ENCODE measurements at places on chromosomes 1 and 21.

GRCh38 chr1:226687426-226687825, 51.7 kb downstream of the ITPKB start:
- no peak for DNase-seq

DNA sequence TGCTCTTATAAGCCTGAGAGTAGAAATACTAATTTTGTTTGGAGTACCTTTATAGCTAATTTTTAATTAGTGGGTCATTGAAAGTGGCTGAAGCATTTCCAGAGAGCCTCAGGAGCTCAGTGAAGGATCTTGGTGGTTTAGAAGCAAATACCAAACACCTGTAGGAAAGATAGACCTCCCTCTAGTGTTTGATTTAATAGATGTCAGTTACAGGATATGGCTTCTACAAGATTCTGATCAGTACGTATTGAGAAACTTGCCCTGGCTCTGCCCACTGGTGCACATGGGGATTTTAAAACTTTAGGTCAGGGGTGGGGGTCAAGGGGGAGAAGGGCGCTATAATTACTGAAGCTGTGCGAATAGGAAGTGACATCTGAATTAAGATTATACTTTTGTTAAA, 122.2 kb downstream of the POU2F1 start:
- DNase-seq: no peak

- DNase-seq: no peak
Observed at GRCh38 chr1:247357781-247358211, 26.1 kb upstream of the ZNF496 start.

DNA sequence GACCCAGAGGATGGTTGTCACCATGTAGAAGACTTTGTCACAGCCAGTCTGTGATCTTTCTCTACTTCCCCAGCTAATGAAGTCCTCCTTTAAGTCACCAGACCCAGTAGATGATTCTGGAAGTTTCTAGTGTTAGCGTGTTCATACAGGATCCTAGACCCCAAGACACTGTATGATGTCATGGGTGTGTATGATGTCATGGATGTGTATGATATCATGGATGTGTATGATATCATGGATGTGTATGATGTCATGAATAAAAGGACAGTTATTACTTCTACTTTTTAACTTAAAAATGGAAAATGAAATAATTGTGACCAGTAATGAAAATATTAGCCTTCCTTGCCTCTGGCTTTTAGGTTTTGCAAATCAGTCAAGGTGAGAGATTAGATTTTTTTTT, 260.0 kb downstream of the FMN2 start:
- no peak for DNase-seq

DNA sequence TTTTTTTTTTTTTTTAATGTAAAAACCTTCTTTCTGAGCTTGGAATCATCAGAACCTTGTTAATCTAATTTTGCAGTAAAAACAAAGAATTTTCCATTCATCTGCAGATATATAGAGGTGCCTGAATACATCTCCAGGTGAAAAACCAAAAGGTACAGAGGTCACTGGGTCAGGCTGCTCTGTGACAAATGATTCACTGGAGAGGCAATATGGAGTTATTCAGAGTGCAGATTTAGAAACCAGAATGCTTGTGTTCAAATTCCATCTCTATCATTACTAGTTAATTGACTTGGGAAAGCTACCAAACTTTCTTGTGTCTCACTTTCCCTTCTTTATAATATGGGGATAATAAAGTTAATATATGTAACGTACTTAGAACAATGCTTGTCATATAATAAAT, 51.5 kb upstream of the C1orf53 start:
- DNase-seq: no peak

- DNase-seq: no peak
Observed at GRCh38 chr1:38716229-38716628, 143.3 kb downstream of the RRAGC start.

GRCh38 chr1:197841883-197842553, 60.4 kb upstream of the C1orf53 start:
- no peak for DNase-seq

- no peak for DNase-seq
Observed at GRCh38 chr1:153250166-153250565, 9.3 kb upstream of the LORICRIN start.

GRCh38 chr1:45892068-45892785, 88.8 kb downstream of the MAST2 start:
- DNase-seq: no peak

- no peak for DNase-seq
Observed at GRCh38 chr1:228150461-228151179, 890 bp downstream of the GJC2 start.

DNA sequence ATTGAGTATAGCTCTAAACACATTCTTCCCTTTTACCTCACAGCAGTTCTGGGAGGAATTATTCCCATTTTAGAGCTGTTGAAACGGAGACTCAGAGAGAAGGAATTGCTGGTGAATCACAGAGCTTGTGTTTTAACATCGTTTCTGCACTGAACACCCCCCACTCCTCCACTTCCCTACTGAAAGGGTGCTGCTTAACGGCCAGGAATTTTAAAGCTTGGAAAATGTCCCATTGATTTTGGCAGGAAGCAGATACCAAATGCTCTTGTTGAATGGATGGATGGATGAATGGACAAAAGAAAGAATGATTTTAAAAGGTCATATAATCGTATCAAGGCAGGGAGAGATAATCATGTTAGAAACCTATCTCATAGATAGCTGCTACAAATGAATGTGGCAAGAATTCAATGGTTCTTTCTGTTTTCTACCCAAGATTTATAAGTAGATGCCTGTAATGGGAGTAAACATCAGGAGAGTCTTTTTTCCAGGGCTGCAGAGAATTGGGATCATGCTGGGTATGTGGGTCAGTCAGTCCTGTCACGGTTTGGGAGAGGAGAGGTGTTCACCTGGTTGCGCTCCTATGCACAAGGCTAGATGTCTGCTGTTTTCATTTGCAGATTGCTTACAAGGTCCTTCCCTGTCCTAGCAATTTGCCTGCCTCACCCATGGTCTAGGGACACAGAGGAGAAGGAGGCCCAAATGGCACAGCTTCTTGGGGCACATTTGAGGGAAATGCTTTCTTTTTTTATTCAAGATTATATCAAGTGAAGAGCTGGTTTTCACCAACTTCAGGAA, 19.0 kb downstream of the FAM163A start:
- DNase-seq: no peak

DNA sequence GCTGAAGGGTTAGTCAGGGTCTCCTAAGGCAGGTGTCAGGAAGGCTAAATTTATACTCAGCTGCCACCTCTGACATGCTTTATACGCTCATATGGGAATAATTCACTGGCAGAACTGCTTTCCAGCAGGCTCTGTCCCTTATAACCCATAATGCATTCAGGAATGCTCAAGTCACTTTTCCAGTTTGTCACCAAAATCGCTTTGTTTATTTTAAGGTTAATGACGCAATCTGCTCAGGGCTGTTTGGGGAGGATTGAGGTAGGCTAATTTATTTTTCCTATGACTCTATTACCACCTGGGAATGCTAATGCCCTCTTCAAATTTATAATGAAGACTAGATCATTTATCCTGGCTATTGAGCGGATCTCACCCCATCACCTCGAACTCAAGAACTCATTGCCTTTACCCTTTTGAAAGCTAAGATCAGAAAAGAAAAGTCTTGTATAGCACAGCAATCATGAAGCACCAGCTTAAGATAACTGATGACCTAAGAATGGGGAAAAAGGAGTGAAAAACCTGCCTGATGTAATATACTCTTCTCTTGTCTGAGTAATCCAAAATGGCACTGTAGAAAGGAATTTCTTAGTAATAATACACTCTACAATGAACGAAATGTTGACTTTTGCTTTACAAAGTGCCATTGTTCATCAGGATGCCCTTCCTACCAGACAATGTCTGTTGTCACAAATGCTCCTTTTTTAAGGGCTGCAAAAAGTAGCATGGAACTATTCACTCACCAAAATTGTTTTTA, 97.9 kb upstream of the EXO1 start:
- no peak for DNase-seq

DNA sequence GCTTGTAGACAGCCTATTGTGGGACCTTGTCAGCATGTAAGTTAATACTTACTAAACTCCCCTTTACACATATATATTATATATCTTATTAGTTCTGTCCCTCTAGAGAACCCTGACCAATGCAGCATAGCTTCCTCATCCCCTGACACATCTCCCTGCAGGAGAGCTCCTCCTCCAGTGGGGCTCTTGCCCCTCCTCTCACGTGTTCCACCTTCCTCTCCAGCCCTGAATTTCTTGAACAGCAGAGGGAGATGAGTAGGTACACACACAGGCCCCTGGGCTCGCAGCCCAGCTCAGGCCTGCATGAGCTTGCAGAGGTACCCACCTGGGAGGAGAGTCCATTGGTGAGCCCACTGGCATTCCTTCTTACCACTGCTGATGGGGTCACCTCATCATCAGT, 27.3 kb upstream of the GOLT1A start:
- no peak for DNase-seq

DNA sequence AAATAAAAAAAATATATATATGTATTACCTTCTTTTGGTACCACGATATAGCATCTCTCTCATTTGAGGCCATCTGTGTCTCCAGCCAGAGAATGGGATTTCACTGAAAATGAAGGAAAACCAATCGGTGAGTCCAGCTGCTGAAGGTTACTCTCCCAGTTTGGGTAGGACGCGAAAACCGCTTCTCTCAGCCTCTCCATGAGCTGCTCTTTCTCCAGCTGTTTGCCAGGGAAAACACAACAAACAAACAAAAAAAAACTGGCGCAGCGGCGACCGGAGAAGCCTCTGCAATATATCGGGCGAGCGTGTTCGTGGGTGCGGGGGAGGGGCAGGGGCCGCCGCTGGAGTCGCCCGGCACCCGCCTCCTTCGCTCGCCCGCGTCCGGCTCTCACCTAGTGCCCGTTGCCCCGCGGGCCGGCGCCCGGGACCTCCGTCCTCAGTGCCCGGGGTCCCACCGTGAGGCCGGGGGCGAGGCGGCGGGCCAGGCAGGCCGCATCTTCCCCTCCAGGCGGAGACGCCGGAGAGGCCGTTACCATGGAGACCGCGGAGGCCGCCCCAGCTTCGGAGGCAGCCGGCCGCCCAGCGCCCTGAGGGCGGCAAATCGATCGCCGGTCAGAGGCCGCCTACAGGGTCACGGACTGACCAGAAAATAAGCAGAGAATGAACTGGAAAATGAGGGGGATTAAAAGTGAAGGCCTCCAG, 504 bp downstream of the PHTF1 start:
- peak; percentile 13 for DNase-seq

GRCh38 chr21:44927259-44927586, 6.5 kb upstream of the ITGB2 start:
- no peak for DNase-seq

DNA sequence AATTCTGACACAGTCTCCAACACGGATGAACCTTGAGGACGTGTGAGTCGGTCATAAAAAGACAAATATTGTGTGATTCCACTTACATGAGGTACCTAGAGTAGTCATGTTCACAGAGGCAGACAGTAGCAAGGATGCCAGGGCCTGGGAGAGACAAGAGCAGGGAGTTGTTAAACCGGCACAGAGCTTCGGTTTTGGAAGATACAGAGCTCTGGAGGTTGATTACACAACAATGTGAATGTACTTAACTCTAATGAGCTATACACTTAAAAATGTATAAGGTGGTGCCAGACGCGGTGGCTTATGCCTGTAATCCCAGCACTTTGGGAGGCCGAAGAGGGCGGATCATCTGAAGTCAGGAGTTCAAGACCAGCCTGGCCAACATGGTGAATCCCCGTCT, 37.8 kb upstream of the NEK2 start:
- DNase-seq: no peak

DNA sequence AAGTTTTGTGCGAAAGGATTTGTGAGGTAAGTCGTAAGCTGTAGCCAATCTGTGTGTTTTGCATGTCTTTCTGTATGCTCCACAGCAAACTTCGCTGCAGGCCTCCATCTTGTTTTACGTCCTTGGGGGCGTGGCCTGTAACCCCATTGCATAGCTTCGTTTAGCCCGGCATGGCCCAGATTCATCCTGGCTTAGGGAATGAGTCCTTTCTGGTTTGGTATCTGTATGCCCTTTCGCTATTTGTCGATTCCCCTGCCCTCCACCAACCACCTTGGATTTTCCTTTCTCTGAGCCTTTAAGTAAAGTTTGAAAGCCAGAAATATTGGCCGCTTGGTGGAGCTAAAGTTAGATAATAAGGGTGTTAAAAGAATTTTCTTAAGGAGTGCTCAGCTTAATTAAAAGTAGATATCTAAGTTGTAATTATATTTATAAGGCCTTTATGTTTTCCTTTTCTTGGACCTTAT, 1.1 kb downstream of the THEM4 start:
- DNase-seq: no peak

DNA sequence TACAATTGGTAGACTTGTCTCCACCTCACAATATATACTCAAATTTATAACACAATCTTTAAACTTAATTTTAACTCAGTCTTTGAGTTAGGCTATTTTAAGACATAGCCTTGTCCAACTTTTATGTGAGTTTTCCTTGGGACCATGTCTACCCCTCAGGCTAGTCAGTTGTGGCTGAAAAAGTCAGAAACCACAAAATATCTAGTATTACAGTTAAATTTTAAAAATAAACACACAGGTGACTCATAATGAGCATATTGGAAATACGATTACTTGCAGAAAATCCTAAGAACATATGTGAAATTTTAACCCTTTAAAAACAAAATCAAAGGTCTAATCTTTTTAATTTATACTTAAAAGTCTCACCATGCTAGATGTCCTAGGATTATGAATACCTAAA, 4.8 kb upstream of the ASB17 start:
- DNase-seq: no peak

DNA sequence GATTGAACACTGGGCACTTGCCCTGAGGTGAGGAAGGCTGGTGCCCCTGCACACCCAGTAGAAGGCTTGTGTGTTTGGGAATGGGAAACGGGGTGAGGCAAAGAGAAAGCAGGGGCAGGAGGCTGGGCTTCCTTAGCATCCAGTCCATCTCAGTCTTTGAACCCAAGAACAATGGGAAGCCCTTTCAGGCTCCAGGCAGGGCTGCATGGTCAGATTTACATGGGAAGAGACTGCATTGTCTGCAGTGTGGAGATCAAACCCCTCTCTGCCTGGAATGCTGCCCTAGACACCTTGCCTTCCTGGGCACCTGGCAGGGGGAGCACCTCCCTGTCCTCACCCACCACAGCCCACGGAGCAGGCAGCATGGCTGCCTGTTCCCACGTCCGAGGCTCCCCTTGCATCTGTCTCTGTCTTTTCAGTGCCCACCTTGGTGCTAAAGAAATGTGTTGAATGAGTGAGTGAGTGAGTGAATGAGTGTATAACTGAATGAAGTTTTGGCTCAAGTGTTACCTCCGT, 268.5 kb downstream of the GRIK3 start:
- no peak for DNase-seq

GRCh38 chr1:54356680-54357147, 49.5 kb downstream of the SSBP3 start:
- no peak for DNase-seq

DNA sequence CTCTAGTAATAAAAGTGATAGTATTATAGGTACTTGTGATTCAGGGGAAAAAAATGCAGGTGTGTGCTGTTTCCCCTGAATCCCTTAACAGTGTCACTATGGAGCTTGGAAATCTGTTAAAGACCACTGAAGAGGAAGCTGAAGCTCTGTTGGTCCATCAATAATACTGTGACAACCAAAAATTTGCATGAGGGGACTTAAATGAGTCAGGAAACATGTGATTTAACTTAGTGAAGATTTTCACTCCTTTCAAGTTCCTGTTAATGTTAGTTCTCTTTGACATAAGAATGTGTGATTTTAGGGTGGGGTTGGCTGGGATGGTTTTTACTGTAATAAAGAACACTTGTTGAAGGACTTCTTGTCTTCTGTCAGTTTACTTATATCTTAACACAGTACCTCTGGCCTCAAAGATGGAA, 32.0 kb downstream of the VANGL2 start:
- no peak for DNase-seq
